ENCODE measurements at places on chromosomes 5 and 9.

GRCh38 chr9:37747271-37747753 is 6.3 kb upstream of the TRMT10B start:
- peak; percentile 67 for DNase-seq

DNA sequence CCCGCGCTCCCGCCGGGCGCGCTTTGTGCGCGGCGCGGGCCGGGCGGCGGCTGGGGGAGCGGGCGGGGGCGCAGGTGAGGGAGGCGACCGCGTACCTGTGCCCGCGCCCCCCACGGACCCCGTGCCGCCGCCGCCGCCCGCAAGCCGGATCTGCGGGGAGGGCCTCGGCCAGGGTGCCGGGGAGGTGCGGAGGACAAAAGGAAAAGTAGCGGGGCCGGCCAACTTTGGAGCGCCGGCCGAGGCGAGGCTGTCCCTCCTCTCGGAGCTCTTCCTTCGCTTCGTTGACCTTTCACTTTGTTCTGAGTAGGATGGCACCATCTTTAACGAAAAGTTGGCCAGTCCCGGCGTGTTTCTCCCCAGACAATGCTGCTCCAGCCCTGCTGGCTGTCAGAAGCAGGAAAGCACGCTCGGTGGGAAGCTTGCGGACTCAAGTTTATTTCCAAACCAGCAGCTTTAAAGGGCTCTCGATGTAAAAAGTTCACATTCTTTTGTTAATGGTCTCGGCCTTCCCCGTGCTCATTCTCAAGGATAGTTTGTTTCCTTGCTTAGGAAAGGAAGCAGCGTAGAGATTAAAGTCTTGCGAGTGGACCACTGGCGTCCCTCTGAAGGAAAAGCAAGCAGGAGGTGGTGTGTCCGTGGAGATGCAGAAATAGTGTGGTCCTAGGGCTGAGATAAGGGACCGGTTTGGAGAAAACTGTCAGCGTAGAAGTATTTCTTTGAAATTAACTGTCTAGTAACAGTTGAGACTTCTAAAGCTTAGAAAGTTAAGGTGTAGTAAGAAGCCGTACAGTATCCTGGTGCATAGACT is 639 bp downstream of the EHMT1 start:
- no peak for DNase-seq

DNA sequence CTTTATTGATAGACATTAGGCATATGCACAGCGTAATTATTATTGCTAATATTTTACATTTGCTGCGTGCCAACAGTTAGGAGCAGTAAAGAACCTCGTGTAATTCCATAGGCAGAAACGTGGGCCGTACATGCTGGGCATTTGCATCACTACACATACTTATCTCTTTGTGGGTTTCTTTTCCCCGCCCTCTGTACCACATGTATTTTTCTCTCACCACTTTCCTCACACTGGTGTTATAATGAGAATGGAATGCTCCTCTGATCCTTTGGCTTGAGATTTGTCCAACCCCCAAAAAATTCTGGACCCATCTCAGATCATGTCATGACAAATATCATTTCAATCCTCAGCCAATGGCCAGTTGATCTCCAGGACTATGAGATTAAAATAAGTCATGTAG is 1952.6 kb upstream of the WWC1 start:
- DNase-seq = no peak

DNA sequence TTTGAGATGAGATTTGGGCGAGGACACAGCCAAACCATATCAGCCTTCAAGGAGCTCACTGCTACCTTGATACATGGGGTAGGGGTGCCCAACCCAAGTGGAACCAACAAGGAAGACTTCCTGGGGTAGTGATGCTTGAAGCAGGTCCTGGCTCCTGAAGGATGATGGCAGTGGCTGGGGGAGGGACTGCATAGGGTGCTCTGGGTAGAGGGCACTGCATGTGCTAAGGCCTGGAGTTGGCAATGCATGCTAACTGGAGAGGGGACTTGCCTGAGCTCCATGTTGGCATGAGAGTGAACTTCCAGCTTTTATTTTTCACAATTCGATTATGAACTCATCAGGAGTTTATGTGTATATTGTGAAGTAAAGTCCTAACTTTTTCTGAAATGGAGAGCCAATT is 58.6 kb upstream of the FRRS1L start:
- DNase-seq = no peak

GRCh38 chr9:4339836-4340560 is 40.1 kb upstream of the GLIS3 start:
- DNase-seq = no peak

DNA sequence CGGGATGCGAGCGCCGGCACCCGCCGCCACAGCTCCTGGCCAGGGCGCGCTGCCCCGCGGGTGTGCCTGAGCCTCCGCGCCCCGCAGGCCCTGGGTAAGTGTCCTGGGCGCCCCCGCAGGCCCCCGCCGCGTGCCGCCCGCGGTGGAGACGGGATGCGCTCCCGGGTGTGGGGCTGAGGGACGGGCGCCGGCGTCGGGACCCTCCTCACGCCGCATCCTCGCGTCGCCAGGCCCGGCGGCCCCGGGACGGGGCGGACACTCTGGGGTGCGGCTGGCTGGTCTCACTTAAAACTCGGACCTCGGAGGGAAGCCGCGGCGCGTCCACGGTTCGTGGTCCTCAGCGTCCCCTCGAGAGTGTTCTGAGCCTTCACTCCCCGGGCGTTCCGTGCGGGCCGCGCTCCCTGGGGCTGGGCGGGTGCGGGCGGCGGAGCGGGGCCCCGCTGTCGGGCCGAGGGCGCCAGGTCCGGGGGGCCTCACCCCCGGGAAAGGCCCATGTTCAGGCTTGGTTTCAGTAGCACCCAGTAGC is 275 bp downstream of the AHRR start:
- DNase-seq = no peak

GRCh38 chr5:170488570-170488969 is 15.2 kb upstream of the KCNIP1 start:
- DNase-seq = no peak

- no peak for DNase-seq
Observed at GRCh38 chr9:80775530-80775929, 913.8 kb downstream of the TLE1 start.

DNA sequence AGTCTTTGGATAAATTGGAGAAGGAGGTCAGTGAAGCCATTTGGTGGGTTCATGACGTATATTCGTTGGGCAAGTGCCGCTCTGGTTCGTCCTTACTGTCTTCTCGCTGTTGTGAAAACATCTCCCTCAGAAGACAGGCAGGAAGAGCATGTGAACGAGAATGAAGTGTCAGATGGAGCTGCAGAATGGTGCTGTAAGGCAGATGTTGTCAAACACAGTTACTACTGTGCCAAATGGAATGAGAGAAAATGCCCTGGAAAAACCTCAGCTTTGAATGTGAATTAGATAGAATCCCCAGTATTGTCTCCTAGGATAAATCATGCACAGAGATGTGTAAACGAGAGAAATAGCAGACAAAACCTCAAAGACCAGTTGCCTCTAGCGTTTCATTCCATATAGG is 121.5 kb downstream of the CAMK4 start:
- DNase-seq = no peak

Measured in endothelial cell (in vitro differentiated cells).